ENCODE measurements at places on chromosomes 4 and X.

DNA sequence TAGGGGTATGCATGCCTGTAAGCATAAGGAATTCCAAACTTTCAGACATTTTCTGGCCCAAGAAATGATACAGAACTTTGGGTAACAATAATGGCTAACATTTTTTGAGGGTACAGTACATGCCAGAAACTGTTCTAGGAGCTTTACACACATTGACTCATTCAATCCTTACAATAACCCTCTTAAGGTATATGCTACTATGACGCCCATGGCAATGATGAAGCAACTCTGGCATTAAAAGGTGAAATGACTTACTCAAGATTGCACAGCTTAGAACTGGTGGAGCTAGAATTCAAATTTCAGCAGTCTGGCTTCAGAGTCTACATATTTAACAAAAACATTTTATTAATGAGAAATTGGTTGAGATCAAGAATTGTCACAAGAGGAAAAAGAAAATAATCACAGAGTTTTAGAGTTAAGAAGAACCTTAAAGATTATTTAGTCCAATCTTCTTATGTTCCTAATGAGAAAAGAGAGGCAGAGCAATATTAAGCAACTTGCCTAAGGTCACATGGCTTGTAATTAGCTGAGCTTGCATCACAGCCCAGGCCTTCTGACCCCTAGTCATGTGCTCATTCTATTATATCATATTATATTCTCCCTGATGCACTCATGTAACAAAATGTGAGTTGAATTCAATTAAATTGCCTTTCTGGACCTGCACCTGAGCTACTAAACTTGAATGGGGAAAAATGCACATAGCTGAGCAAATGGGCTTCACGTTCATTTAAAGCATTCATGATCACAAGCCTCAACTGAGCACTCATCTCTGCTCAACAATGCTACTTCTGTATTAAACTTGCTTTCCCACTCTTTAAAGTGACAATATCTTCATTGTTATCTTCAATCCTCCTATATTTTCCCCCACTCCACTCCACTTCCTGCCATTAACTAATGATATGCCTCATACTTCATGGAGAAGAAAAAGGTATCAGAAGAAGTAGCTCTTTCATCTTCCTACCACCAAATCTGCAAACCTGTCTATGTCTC lies 73.2 kb downstream of the ENOX2 start:
- DNase-seq: peak; percentile 35

DNA sequence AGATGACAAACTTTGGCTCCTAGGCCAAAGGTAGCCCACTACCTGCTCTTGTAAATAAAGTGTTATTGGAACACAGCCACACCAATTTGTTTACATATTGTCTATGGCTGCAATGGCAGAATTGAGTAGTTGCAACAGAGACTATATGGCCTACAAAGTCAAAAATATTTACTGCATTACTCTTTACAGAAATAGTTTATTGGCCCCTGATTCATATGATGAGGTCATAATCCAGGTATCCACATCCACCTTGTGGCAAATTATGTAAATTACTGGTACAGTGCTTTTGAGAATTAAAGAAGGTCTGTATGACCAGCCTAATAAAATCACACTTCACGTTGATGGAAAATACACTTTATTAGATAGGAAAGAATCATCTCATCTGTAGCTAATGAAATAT lies 337.0 kb upstream of the DDX53 start:
- no peak for DNase-seq

DNA sequence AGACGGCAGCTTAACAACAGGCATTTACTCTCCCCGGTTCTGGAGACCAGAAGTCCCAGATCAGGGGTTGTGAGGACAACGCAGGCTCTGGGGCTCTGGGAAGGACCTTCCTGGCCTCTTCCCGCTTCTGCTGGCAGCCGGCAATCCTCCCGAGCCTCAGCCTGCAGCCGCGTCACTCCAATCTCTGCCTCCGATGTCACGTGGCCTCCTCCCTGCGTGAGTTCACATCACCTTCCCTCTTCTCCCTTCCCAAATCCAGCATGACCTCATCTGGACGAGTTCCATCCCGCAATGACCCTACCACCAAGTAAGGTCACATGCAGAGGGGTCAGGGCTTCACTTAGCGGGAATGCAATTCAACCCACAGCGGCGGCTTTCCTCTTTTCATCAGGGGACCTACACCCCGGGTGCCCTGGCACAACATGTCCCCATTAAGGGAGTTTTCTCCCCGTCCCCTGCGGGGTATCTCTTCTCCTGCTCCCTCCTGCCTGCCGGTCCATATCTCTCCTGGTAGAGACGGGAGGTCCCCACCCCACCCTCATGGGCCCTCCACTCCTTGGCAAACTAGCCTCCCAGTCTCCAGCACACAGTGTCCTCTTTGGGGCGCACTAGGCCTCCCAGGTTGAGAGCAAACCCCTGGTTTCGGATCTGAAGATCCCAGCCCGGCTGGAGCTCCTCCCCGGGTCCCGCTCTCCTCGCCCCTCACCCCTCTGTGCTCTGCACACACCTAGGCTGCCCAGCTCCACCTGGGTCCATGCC lies 25.5 kb downstream of the ABLIM2 start:
- DNase-seq: no peak

DNA sequence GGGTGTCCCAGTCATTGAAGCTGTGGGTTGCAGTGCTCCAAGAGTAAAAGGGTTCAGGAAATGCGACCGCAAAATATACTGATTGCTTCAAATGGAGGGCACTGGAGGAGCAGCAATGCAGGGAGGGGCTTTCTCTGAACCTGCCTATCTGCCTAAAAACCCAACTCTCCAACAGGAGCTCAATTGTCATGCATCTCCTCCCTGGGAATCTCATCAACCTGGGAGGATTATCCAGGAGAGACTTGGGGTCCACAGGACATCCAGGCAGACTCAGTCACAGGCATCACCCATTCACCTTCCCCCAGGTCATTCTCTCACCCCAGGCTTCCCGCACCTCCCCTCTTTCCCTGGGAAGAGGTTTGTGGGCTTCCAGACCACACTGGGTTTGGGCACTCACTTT lies 38.2 kb upstream of the TLR3 start:
- DNase-seq: no peak

DNA sequence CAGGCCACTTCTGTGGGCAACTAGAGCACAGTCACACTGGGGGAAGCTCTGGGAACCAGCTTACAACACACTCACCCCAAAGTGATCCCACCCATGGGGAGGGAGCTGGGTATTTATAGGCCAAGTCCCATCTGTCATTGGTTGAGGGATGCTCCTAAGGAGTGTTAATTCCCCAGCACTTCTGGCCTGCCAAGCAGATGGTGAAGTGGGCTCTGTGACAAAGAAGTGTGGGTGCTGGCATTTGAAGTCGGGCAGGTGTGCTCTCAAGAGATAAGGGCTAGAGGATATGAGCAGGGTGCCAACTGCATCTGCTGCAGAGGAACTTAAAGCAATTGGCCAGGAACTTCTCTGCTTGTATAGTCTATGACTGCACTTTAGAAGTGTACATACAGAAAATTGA lies 30.9 kb downstream of the PTCHD1 start:
- DNase-seq: no peak

Data from NB4 (cell line).